Epithelial cell of proximal tubule (primary cell): ENCODE measurements at places on chromosomes 11 and 22.

DNA sequence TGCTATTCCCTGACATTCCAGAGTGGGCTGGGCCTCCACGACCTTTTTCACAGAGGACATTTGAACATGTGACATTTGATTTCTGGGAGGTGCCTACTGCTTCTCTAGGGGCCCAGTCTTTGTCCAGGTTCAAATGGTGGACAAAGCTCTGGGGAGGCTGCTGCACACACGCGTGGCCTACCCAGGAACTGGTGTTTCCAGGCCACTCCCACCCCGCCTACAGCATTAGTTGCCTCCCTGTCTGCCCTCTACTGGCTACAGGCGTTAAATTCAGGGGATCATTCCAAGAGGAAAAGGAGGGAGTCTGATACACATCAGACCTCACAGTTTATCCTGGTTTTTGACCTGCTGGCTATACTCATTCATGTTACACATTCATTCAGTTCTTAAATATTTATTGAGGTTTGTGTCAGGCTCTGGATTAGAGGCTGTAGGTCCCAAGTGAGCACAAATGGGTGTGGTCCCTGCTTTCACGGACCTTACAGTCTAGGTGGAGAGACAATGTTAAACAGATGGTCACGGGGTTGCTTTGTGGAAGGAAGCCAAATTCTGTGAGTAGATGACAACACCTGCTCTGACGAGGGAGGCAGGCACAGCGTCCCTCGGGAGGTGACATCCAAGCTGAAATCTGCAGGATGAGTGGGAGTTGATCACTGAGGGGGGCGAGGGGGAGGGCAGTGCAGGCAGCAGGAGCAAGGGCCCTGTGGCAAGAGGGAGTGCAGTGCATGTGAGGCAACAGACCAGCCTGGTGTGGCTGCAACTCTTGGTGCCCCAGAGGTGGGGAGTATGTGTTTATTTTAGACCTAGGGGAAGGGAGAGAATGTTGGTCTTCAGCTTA is 11.8 kb downstream of the TUB start:
- no peak for DNase-seq

GRCh38 chr22:32528984-32529982 is 54.7 kb downstream of the FBXO7 start:
- DNase-seq: peak; percentile 13

DNA sequence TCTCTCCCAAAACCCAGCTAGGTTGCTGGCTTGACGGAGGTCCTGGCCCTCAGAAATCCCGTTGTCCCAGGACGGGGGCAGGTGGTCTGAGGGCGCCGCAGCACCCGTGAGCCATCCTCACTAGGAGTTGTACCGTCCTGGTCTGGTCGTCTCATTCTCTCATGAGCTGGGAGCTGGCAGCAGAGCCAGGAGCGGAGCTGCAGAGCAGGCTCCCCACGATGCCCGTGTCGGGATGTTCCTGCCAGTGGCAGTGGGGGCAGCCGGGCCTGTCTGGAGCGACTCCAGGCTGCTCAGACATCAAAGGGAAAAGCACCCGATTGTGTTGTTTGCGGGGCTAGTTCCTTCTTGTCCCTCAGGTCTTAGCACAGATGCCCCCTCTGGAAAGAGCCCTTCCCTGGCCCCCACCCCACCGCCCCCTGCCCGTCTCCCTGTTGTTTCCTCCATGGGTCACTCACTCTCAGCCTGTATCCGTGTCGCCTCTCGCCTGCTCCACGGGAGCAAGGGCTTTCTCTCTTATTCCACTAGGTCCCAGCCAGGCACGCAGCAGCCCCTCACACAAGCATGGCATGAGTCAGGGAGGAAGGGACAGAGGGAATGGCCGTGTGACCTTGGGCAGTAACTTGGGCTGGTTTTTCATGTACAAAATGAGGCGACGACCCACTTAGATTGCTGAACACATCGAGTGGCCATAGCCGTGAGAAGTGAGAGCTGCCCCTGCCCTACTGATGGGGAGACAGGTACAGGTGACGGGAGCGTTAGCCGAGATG is 23.2 kb upstream of the MGAT3 start:
- DNase-seq: no peak

DNA sequence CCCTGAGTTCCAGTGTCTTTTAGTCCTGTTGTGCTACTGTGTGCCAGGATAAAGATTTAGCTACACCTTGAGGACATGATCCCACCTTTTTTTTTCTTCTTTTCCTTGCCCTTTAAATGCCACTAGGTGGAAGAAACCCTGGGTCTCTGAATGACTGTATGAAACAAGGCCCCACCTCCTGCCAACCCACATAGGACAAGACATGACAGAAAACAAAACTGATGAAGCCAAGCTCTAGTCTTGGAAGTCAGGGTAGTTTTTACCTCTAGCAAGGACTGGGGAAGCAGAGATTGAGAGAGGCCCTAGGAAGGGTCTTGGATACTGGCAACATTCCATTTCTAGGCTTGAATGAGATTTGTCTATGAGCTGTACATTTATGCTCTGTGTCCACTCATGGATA is 410.7 kb downstream of the MIAT start:
- DNase-seq: no peak

GRCh38 chr11:118223992-118224391 is 819 bp downstream of the JAML start:
- DNase-seq: no peak

GRCh38 chr11:96863520-96863919 is 473.7 kb downstream of the JRKL start:
- DNase-seq: no peak

DNA sequence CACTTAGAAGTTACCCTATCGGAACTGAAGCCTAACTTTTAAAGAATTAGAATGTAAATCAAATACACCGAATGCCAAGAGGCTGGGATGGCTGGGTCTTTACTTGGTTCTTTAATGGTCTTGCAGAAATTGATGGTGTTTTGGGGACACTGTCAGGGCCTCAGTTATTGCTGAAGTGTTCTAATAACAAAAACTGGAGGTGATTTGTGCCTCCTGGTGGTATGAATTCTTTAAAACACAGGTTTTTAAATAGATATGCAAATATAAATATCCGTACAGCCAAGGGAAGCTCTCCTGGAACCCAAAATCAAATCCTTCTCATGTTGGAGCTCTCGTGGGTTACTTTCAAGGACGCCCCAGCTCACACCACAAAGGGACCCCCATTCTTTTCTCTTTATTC is 19.3 kb upstream of the TMPRSS5 start:
- no peak for DNase-seq

GRCh38 chr11:122242731-122243130 is 126.7 kb upstream of the BLID start:
- no peak for DNase-seq

DNA sequence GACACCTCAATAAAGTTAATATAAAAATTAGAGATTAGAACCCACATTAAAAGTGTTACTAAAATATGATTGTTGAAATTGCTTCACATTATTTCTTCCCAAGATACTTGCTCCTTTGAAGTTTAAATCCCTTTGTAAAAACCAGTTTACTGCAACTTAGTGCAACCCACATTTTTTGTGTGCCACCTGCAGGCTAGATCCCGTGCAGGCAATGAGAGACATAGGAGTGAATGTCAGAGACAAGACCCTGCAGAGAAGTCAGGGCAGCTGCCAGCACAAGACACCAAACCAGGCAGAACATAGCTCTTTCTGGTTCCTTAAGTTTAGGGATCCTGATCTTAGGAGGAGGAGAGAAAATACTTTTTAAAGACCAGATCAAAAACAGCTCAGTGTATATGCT is 142.8 kb upstream of the MTNR1B start:
- no peak for DNase-seq

- no peak for DNase-seq
These were observed 61.0 kb upstream of the THY1 start for GRCh38 chr11:119483881-119484371.

DNA sequence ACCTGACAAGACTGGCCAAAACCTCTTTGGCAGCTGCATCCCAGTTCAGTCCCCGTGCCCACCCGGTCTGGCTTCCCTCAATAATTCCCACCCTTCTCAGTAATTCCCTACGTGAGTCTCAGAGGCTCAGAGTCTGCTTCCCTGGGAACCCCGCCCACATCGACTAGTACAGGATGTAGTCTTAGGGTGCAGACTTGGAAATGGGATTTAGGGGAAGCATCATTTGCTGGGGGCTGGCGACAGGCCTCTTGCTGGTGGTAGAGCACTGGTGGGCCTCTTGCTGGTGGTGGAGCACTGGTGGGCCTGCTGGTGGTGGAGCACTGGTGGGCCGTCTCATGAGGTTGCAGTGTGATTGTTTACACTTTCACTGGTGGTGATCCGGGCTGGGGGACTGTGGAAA is 199.5 kb upstream of the B3GAT1 start:
- DNase-seq: no peak
